ENCODE measurements at places on chromosomes 2 and 18.

- DNase-seq, result no peak
These were observed 30.1 kb upstream of the SOS1 start for GRCh38 chr2:39150890-39151497.

DNA sequence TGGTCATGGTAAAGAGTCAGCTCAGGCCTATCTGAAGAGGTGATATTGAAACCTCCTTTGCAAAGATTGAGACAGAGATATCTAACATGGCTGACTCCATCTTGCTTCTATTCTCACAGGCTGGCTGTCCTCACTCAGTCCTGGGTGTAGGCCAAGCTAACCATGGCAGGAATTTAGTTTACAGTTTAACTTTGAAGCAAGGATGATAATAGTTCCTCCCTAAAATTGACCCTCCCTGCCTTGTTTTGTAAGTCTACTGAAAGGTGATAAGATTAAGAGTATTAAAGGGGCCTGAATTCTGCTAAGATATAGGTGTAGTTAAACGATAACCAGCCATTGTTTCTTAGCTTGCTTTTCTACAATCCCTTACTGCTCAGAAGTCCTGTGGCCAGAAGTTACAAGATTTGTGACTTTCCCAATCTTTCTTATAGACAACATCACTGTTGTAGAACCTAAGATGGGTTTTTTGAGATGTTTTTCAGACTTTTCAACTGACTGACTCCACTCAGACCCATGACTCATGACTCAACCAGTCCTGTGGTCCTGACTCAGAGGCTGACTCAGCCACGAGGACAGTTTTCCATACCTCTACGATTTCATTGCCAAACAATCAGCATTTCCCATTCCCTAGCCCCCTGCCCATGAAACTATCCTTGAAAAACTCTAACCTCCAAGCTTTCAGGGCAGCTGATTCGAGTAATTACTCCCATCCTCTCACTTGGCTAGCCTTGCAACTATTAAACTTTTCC lies 195.7 kb upstream of the SESTD1 start:
- DNase-seq, result peak; percentile 84

DNA sequence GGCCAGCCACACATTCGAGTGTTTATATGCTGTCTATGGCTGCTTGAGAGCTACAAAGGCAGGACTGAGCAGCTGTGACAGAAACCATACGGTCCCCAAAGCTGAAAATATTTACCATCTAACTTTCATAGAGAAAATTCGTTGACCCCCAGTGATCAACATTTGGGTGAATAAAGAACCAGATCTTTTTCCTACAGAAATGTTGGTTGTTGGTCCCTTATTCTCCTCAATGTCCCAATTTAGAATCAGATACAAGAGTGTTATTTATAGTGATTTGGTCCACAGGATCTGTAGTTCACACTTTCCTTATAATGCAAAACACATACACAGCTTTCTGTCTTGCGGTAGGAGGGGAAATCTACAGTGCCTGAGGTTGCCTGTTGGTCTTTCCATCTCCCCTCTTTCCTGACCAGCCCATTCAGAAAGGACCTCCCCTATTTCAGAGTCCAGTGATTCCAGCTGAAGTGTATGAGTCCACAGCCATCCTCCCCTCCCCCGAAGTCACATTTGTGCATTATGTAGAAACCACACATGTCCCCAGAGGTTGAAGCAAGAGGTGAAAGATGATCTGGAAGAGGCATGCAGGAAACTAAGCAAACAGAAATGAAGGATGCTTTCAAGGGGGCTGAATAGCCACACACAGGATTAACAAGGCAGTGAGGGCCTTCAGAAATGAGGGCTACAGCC lies 61.9 kb downstream of the SPRED2 start:
- no peak for DNase-seq

DNA sequence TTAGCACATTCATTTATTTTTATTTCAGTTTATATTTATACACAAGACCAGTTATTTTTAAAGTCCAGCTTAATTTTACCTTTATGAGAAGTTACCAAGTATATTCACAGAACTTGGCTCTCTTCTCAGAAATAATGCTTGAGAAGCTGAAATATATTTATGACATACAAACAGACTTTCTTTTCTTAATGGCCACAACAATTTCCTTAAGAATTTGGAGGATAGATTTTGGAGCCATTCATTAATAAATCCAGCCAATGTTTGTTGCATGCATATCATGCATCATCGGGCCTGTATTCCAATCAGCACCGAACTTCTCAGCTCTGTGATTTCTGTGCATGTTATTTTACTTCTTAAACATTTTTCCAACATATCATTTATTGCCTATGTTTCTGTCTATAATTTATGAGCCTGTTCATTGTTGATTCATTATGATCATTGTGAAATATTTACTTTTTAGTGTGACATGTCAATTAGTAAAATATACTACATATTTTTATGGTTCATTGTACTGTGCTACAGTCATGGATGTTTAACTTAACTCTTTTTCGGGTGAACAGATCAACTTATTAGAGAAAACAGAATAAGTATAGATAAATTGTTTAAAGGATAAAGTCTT lies 3.5 kb downstream of the GULP1 start:
- DNase-seq, result peak; percentile 37

DNA sequence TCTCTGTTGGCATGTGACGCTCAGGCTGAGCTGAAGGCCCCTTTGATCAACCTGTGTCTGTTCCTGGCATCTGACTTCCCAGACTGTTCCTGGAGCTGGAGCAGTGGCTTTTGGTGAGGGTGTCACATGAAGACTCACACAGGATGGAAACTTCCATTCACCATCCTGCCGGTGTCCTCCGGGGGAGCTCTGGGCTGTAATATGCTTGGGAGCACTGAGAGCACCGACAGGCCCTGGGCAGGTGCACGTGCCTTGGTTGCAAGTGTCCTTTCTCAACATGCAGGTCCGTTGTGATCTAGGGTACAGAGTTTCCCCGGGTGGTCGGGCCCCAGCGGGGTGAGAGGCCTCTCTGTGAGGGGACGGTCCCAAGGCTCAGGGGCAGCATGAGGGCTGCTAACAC lies 24.8 kb upstream of the GBX2 start:
- no peak for DNase-seq

GRCh38 chr2:127449898-127450297 lies 31.7 kb downstream of the PROC start:
- no peak for DNase-seq

- DNase-seq, result no peak
These were observed 36.5 kb upstream of the CYTIP start for GRCh38 chr2:157480182-157480961.

- DNase-seq, result no peak
These were observed 17.5 kb upstream of the POLI start for GRCh38 chr18:54251606-54252390.

DNA sequence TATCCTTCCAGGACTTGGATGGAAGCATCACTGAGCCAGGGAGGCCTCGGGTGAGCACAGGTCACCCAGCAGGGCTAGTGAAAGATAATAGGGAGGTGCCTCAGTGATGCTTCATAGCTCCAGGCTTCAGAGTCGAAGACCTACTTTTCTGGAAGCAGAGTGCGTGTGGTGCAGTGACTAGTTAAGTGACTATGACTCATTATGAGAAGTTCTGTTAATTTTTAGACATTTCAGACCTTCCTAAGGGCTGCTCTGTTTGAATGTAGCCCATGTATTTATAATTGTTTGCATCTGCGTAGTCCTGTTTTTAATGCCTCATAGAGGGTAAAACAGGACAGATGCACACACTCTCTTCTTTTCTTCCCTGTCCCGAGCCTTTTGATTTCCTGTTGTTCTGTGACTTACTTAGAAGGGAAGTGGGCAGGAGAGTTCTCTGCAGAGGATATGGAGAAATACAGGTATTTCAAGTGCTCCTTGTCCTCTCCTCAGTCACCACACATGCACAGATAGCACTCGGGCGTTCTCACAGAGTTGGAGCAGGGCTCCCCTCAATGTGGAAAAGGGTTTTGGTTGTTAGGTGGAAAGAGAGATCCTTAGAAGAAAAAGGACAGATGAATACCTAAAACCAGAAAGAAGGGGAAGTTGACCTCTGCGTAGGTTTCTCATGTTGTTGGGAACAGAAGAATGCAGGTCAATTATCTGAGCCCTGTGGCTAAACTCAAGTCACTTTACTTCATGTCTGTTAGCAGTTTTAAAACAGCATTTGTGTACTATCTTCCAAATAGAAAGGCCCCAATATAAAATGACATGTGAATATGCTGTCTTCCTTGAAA lies 34.7 kb downstream of the RALB start:
- DNase-seq, result peak; percentile 97

DNA sequence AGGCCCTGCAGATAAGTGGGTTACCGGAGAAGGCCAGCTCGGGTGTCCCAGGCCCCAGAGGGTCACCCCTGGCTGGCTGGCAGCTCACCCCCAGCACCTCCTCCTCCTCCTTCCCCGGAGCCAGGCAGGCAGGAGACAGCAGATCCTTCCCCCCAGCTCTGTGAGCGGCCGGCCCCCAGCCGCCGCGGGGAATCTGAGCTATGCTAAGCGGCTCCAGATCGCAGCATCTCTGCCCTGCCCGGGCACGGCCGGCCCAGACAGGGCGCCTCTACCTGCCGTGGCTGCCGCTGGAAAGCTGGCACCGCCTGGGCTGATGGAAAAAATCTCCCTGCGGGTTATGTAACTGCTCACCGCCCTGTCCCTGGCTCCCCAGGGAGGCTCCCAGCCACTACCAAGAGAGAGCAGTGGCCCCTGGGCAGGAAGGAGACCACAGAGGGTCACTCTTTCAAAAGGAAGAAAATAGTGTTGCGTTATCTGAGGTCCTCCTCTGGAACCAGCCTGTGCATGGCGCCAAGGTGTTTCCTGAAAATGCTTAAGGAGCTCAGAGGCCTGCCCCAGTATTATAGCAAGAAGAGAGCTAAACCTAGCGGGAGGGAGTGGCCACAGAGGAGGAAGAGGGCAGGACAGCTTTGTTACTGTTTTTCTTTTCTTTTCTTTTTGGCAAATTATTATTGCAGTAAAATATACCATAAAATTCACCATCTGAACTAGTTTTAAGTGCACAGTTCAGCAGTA lies 179.0 kb downstream of the SMAD7 start:
- no peak for DNase-seq

GRCh38 chr18:43485545-43485963 lies 208.3 kb upstream of the SYT4 start:
- DNase-seq, result no peak

- DNase-seq, result no peak
These were observed 316.0 kb upstream of the MEX3C start for GRCh38 chr18:51513517-51513916.

GRCh38 chr18:6055711-6056110 lies 160.4 kb upstream of the TMEM200C start:
- DNase-seq, result peak; percentile 9

- peak; percentile 30 for DNase-seq
These were observed 69.6 kb downstream of the EML4 start for GRCh38 chr2:42238644-42239288.

GRCh38 chr2:47373747-47374146 lies 29.2 kb upstream of the MSH2 start:
- peak; percentile 55 for DNase-seq

GRCh38 chr18:63307551-63308200 lies 11.9 kb downstream of the BCL2 start:
- no peak for DNase-seq

- DNase-seq, result no peak
These were observed 121.6 kb downstream of the EML6 start for GRCh38 chr2:54845094-54845493.

DNA sequence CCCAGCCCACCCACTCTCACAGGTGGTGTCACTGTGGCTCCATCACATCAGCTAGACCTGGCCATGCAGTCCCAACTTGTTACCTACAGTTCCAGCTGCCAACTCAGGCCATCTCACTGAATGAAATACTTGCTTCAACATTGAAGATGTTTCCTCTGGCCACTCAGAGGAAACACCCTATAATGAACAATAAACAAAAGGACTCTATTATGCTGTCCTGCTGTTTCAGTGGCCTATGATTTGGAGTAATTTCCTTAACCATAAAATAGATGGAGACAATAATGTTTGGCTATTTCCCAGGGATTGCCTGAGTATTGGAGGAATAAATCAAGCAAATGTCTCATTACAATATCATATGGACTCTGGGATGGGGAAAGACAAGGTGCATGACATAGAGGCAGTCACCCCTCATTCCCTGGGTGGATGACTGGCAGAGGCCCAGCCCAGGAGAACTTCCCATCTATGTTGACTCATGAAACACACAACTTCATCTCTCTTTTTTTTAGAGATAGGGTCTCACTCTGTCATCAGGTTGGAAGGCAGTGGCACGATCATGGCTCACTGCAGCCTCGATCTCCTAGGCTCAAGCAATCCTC lies 134.4 kb downstream of the TGIF1 start:
- no peak for DNase-seq

DNA sequence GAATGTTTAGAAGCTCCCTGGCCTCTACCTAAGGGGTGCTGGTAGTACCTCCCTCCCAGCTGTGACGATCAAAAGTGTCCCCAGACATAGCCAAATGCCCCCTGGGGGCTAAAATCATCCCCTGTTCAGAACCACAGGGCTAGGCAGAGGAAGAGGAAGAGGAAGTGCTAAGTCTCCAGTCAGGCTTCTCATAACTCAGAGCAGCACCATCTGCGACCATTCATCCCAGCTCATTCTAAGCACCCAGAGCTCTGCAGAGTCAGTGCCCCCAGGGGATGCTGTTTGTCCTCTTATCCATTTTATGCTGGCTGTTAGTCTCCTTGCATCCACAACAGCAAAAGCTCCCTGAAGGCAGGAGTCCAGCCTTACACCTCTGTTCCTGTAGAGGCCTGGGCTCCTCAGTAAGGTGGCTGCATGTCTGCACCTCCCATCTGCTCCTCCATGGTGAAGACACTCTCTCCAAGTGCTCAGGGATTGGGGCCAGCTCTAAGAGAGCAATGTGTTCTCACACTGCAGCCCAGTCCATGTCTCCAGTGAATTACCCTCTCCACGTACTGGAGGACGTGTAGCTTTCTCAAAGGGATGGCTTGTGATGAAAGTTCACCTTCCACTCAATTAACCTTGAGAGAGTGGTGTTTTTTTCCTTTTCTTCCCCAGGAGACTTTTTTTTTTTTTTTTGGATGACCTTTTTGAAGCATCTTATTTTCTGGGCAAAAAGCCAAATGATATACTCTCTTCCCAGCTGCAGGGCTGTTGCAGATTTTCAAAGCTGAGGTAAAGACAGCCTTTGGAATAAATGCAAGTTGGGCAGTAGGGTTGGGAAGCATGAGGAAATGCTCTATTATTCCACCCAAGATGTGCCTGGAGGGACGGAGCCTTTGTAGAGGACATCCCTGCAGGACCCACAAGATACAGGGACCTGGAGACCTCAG lies 158.9 kb upstream of the SLC14A2 start:
- no peak for DNase-seq

Measured in ACHN (cell line).